ENCODE measurements at places on chromosomes 7 and 10.

DNA sequence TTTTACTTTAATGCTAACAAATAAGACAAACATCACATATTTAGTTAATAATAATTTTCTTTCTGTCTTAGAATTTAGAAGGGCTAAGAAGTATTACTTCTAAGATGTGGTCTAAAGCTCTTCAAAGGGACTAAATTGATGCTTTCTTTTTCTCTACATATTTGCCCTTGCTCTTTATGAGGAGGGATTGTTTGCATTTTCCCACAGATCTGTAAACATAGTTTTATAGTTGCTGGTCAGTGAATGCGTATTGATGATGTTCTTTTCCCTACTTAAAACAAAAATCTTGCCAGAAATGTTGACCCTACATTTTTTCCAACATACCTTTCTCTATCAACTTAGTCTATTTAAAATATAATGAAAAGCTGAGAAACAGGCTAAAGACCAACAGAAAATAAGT lies 372.4 kb upstream of the LRGUK start:
- no peak for DNase-seq

GRCh38 chr7:111223802-111224253 lies 132.9 kb downstream of the LRRN3 start:
- DNase-seq = no peak

- no peak for DNase-seq
Measured at GRCh38 chr10:94011296-94011695, 17.6 kb downstream of the PLCE1 start.

DNA sequence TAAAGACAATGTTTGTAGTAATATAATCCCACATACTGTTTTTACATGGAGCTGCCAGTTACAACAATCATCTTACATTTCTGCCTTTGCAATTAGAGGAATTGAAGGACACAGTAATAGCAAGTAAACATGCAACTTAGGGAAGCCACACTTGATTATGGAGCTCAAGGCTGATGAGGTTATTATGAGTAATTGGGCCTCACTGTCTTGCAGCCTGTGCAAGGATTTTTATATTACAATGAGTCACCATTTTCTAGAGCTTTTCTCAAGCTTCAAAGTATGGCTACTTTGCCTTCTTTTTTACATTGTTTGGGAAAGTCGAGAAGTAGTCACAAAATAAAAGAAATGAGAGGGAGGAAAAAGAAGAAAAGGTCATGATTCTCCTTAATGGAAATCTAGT lies 226.4 kb downstream of the KIAA1217 start:
- no peak for DNase-seq

GRCh38 chr7:16261100-16261499 lies 160.2 kb downstream of the CRPPA start:
- DNase-seq = no peak

DNA sequence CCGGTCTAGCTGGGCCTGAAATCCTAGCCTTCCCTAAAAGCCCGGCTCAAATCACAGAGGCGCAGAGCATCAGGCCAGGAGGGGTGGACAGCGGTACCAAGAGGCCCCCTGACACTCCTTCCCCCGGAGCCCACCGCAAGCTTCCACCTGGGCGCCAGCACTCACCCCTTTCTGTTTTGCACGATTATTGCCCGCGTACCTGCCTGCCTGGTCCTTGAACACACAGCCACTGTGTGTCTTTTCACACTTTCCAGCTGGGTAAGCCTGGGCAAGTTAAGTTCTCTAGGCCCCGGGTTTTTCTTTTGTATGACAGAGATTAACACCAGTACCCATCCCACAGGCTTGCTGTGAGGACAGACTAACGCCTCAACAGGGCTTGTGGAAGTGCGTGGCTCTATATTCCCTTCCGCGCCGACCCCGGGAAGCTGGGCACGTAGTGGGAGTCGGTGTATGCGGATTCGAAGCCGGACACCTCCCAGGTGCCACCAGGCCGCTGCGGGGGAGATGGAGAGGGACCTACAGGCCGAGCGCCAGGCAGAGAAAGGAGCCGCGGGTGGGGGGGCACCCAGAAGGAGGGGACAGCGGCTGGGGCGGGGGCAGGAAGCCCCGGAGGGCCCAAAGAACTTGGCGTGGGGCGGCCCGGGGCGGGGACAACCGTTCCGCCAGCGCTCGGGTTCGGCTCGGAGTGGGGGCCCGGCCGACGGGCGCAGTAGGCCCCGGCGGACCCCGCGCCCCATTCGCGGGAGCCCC lies 792 bp downstream of the ZNF746 start:
- peak; percentile 14 for DNase-seq

GRCh38 chr10:86179961-86180360 lies 186.6 kb downstream of the GRID1 start:
- no peak for DNase-seq

GRCh38 chr10:132319853-132320653 lies 11.9 kb upstream of the LRRC27 start:
- DNase-seq = peak; percentile 73

DNA sequence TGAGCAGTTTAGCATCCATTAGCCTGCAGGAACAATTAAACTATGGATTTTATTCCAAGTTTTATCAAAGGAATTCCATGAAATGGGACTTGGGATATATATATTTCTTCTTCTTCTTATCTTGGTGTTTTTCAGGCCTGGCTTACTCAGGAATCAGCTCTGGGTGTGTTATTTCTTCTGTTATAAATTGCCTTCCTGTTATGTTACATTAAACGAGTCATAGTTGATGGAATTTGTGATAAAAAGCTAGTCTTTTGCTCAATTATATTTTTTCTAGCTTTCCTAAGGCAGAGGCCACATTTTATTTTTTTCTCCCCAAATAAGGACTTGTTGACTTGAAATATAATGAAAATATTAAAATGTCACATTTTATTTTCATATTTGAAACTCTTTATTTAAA lies 141.3 kb downstream of the EPC1 start:
- peak; percentile 66 for DNase-seq
